ENCODE measurements at places on chromosomes 5 and 9.
A peak's percentile ranks its signal among the peaks of the same experiment; 100 is the strongest.

DNA sequence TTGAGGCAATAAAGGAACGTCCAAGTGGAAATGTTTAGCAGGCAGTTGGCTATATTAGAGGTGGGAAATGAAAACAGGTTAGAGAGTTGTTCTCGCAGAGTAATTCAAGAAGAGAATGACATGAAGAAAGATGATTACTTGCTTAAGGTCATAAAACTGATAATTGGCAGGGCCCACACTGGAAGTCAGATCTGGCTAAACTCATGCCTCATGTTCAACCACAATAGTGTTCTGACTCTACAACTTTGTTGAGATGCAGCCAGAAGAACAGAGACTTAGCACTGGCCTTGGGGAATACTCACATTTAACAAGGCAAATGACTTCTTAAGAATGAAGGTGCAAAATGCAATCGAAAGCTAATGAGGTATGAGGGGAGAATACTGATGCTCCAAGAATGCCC lies 27.2 kb upstream of the TNFSF8 start:
- no peak for DNase-seq

DNA sequence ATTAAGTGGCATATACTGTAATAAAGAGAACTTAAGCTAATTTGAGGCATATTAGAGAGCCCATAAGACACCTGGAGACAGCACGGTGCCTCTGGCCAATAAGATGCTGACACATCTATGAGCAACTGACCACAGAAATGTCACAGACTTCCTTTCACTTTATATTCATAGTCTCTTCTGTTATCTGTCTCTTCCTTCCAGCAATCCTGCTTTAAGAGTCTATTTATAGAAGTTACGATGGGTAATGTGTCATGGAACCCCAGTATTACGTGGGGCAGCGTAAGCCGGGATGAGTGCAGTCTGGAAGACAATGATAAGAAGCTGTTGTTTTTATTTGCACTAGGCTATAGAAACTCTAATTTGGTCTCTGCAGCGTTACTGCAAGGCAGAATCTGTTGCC lies 136.8 kb downstream of the CFAP90 start:
- peak; percentile 48 for DNase-seq

DNA sequence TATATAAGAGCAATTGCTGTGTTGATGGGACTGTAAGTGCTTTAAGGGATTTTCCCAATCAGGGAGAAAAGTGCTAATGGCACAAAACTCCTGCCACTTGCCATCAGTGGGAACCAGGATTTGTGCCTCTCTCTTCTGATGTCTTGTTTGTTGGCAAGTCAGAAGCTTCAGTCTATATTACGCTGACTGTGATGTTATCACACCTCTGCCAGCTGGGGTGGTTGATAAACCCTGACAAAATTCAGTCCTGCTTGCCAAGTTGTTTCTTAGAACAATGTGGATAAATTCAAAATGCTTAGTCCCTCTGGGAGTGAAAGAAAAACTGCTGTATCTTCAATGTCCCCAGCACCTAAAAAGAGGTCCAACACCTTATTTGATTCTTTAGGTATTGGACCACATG lies 161.4 kb upstream of the FBXL7 start:
- DNase-seq, result no peak

GRCh38 chr5:51208296-51208695 lies 175.0 kb upstream of the ISL1 start:
- DNase-seq, result no peak

- DNase-seq, result peak; percentile 53
These were observed 627.4 kb downstream of the TLR4 start for GRCh38 chr9:118331622-118332045.

DNA sequence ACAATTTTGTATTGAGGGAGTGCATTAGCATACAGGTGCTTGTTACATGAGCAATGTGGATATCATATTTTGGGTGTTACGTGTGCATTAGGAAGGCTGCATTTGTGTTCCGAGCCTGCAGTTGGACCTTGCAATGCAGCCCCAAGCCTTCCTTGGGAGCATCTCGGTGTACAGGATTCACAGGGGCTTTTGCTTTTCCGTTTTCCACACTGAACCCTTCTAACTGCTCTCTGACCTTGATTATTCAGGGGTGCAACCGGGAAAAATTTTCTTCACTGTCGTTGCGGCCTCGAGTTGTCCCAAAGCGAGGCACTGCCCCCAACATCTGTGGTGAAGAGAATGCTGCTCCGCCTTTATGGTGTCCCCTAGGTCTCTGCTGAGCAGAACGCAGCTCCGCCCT lies 80.1 kb upstream of the PLEKHG4B start:
- peak; percentile 52 for DNase-seq

GRCh38 chr9:76545191-76545590 lies 86.2 kb downstream of the GCNT1 start:
- no peak for DNase-seq

DNA sequence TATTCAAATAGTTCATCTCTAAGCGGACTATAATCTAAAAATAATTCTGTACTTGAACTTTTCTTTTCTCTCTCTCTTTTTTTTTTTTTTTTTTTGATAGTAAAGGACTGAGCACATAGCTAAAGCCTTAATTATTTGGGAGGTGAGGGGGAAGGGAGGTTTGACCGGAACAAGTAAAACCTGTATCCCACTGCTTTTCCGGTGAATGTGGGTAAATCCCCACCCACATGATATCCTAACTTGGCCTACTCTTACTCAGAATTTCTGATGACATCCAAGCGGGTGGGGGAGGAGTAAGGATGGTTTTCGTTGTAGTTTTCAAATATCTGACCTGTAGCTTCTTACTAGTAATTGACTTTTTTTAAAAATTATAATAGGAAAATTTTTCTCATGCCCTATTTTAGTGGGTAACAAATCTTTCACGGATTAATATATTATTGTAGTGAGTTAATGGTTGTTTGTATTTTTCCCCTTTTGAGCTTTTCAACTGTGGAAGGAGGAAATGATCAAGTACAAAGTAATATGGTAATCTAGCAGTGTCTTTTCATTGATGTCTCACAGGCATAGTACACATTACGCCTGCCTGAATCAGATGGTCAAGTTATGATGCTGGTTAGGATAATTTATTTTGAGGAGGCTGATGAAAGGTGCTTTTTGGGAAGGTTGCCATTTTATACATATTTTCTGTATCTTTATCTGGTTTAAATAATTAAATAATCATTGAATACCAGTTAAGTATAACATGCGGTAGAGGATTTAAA lies 2.2 kb upstream of the ELL2 start:
- peak; percentile 80 for DNase-seq

DNA sequence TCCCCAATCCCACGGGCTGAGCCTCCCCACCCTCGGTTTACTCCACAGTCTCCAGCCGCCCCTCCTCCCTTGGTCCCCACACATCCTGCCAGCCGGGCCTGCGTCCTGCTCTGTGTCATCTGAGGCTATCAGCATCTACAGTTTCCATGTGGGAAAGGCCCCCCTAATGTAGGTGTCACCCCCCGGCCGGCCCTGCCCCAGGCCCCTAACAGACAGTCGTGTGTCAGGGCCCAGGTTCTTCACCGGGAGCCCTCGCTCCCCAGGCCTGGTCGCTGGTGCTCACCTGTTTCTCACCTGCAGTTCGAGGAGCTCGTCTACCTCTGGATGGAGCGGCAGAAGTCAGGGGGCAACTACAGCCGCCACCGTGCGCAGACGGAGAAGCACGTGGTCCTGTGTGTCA lies 62.7 kb downstream of the KCNT1 start:
- no peak for DNase-seq

- DNase-seq, result no peak
These were observed 4.2 kb downstream of the AK1 start for GRCh38 chr9:127873223-127873691.

DNA sequence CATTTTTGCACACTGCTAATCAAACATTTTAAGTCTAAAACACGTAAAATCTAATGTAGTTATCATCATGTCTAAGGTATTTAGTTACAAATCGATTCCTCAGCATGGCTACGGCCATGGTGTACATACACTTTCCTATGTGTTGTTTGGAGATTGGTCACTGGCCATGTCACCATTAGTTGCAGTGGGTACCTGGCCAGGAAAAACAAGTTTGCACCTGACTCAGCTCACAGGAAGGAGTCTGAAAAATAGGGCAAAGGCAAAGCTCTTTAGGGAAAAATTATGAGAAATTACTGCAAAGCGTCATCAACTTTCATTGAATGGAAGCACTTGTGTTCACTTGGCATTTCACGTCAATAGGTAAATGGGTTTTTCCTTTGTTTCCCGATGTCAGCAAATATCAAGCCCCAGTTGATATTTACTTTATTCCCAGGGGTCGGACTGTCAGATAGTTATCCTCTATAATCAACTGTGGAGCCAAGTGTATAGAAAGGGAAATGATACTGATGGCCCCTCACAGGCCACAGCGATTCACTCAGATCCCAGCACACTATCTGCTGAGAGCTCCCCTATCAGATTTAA lies 626.0 kb upstream of the ADAMTS16 start:
- DNase-seq, result peak; percentile 54

- peak; percentile 83 for DNase-seq
These were observed 6.5 kb downstream of the IL7R start for GRCh38 chr5:35863159-35863558.

DNA sequence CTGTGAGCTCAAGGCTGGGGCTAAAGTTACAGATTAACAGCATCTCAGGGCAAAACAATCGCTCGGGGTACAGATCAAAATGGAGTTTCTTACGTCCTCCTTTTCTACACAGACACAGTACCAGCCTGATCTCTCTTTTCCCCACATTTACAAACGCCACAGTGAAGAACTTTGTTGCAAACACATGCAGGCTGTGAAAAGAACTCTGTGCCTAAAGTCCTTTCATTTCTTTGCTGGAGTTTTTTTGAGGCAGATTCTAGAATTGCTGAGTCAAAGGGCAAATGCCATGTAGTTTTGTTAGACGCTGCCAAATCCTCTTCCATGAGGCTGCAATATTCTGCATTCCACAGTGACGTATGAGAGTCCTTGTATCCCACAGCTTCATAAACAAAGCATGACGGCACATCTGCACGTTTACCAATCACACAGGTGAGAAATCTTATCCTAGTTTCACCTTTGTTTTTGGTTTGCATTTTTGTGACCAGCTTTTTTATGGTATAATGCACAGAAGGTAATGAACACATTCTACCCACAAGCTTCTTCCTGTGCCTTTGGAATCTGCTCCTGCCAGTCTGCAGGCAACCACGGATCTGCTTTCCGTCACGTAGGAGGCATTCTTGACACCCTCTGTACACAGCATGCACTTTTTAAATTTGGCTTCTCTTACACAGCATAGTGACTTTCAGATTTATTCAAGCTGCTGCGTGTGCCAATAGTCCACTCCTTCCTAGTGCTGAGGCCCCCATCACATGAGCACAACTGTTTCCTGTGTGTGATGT lies 44.6 kb upstream of the LPCAT1 start:
- peak; percentile 90 for DNase-seq

- peak; percentile 41 for DNase-seq
These were observed 58.2 kb downstream of the ZNF354C start for GRCh38 chr5:179118338-179118737.

- DNase-seq, result no peak
These were observed 233.3 kb downstream of the FAM170A start for GRCh38 chr5:119862619-119863018.
